NCI-H1930 (cell line): ENCODE measurements at places on chromosomes 16 and 17.
A peak's percentile ranks its signal among the peaks of the same experiment; 100 is the strongest.

GRCh38 chr17:71472809-71473789 lies 647.7 kb upstream of the SOX9 start:
- no peak for DNase-seq

- DNase-seq = no peak
Measured at GRCh38 chr16:83971165-83972130, 3.4 kb downstream of the NECAB2 start.

DNA sequence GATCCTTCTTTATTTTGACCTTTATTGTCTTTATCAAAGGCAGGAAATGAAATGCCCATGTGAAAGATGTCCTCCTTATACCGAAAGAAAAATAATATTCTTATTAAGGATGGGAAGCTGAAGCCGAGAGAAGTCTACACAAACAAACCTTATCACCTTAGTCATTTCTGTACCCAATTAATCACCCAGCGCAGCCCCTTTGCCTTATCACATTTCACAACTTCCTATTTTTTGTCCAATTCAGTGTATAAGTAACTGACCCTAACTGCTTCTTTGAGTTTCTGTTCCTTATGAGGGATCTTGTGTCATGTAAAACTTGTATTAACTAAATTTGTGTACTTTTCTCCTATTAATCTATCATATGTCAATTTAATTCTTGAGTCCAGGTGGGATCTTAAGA lies 16.4 kb upstream of the CCL23 start:
- DNase-seq = no peak

GRCh38 chr17:45227926-45228762 lies 6.5 kb downstream of the FMNL1 start:
- DNase-seq = no peak

GRCh38 chr17:62994931-62995330 lies 28.9 kb downstream of the TANC2 start:
- no peak for DNase-seq

- no peak for DNase-seq
Measured at GRCh38 chr16:83744441-83744981, 63.3 kb upstream of the HSBP1 start.

- DNase-seq = no peak
Measured at GRCh38 chr17:13702266-13702665, 100.5 kb upstream of the HS3ST3A1 start.

- DNase-seq = no peak
Measured at GRCh38 chr16:85054948-85055492, 27.4 kb downstream of the KIAA0513 start.

- DNase-seq = no peak
Measured at GRCh38 chr17:80604670-80605010, 60.0 kb downstream of the RPTOR start.

DNA sequence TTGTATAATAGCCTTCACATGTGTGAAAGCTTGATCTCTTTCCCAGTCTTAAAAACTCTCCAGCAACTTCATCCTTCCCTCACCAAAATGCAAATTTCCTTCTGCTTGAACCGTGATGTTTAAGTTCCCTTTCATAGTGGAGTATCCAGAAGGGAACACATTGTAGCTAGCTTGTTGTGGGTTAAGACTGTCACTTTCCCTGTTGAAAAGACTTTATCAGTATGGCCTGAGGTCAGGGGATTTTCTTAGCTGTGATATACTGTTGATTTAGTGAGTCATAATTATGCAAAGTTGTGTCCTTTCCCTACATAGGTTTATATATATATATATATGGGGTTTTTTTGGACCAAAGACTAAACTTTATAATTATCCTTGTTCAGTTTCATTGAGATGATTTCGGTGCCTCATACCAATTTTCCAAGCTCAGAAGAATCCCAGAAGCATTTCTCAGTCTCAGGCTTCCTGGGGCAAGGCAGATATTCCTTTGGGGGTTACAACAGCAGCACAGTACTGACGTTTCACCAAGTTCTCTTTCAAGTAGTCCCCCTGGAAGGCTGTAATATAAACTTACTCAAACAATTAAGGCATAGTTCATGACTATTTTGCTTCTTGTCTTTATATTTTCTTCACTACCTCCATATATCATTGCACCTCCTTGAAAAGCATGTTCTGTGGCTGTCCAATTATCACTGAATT lies 35.7 kb downstream of the ESRP2 start:
- no peak for DNase-seq

DNA sequence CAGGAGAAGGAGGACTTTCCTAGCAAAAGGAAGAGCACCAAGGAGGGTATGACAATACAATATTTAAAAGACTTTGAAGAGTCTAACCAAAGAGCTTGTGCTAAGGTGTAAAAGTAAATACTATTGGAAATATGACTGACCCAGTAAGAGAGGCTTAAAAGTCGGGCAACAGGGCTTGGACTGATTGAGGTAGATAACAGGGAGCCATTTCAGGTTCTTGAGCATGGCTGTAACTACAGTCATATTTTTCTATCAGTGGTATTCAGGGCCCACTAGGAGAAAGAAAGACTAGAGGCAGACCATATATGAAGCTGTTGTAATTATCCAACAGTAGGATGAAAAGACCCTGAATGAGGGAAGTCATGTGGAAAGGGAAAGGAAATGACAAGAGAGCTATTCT lies 62.3 kb downstream of the SMURF2 start:
- no peak for DNase-seq

DNA sequence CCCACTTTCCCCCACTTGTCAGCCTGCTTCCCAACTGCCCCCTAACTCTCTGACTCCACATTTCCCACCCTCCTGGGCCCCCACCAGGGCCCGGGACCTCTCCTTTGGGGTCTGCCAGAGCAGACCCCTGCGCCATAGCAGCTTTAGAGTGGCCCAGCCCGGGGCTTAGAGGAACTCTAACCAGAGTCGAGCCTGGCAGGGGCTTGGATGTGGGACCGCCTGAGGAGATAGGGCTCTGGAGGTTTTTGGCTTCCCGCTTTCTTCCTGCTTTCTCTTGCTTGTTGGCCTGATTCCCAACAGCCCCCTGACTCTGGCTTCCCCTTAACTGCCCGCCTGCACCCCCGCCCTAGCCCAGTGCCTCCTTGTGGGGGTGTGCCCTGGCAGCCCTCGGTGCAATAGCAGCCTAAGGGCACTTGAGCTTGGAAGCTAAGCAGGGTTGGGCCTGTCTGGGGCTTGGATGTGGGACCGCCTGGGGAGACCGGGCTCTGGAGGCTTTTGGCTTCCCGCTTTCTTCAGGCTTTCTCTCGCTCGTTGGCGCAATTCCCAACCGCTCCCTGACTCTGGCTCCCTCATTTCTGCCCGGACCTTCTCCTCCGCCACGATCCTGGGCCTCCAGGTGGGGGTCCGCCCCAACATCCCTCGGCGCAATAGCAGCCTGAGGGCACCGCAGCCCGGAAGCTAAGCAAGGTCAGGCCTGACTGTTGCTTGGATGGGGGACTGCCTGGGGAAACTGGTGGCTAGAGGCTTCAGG lies 2292.0 kb downstream of the TP53TG3F start:
- no peak for DNase-seq

DNA sequence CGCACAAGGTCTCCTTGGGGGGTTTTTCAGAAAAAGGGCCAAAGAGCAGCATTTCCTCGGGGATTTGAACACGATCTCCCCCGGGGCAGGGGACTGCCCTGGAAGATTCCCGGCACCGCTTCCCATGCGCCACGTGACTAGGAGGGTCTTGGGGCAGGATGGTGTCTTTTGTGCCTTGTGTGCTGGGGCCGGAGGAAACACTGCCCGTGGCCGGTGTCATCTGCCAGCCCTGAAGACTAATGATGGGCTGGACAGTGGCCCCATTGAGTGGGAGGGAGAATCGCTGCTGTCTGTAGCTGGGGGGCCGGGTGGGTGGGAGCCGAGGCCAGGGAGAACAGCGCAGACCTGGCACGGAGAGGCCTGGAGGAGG lies 315.1 kb downstream of the SEC14L1 start:
- DNase-seq = no peak

GRCh38 chr16:51550800-51551347 lies 399.8 kb upstream of the SALL1 start:
- DNase-seq = no peak

GRCh38 chr16:8199390-8199789 lies 390.9 kb downstream of the TMEM114 start:
- DNase-seq = no peak

GRCh38 chr16:27547134-27547533 lies 2.6 kb downstream of the GTF3C1 start:
- DNase-seq = no peak

GRCh38 chr16:75267631-75268264 lies 16.3 kb upstream of the BCAR1 start:
- no peak for DNase-seq

- no peak for DNase-seq
Measured at GRCh38 chr17:7824021-7824924, 9.7 kb upstream of the KDM6B start.

DNA sequence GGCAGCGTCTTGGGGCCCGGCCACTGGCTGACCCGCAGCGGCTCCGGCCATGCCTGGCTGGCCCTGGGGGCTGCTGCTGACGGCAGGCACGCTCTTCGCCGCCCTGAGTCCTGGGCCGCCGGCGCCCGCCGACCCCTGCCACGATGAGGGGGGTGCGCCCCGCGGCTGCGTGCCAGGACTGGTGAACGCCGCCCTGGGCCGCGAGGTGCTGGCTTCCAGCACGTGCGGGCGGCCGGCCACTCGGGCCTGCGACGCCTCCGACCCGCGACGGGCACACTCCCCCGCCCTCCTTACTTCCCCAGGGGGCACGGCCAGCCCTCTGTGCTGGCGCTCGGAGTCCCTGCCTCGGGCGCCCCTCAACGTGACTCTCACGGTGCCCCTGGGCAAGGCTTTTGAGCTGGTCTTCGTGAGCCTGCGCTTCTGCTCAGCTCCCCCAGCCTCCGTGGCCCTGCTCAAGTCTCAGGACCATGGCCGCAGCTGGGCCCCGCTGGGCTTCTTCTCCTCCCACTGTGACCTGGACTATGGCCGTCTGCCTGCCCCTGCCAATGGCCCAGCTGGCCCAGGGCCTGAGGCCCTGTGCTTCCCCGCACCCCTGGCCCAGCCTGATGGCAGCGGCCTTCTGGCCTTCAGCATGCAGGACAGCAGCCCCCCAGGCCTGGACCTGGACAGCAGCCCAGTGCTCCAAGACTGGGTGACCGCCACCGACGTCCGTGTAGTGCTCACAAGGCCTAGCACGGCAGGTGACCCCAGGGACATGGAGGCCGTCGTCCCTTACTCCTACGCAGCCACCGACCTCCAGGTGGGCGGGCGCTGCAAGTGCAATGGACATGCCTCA lies 773 bp downstream of the NTN3 start:
- no peak for DNase-seq

DNA sequence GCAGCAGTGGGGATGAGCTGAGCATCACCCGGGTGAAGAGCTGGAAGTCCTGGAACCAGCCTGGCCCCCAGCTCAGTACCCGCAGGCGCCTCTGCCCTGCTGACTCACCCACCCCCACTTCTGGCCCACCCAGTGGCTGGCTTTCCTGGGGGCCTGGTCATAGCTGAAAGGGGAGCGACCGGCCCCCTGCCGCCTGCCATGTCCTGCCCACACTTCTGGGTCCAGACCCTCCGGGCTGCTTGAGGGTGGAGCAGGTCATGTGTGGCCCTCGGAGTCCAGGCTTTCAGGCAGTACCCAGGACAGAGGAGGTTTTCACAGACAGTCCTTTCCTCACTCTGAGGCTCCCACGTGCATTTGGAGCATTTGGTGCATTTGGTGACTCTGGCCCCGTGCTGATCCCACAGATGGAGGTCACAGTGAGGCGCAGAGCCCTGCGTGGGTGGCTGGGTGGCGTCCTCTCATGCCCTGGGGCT lies 7.1 kb upstream of the PIEZO1 start:
- no peak for DNase-seq

- no peak for DNase-seq
Measured at GRCh38 chr17:60910415-60910814, 232.8 kb downstream of the BCAS3 start.

DNA sequence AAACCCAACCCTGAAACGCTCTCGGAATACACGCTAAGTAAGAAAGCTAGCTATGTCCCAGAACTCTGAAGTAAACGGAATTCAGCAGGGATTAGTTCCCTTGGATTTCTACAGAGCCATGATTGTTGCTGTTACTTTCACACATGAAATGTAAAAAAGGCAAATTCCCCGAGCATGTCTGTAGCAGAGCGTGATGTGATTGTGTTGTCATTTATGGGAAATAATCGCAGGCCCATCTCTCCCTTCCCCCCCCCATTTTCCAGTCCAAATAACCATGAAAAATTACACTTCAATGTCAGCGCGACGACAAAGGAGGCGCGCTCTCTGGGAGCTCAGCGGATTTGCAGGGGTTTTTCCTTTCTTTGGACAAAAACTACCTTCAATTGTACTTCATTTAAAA lies 209.0 kb downstream of the ZFHX3 start:
- DNase-seq = no peak

GRCh38 chr17:35731239-35731916 lies at the start of gene RASL10B:
Gene RASL10B, plus strand, starts transcription at chr17:35731639. Its CDS starts 3,546 bp downstream, at chr17:35735185.
- DNase-seq = peak; percentile 31

DNA sequence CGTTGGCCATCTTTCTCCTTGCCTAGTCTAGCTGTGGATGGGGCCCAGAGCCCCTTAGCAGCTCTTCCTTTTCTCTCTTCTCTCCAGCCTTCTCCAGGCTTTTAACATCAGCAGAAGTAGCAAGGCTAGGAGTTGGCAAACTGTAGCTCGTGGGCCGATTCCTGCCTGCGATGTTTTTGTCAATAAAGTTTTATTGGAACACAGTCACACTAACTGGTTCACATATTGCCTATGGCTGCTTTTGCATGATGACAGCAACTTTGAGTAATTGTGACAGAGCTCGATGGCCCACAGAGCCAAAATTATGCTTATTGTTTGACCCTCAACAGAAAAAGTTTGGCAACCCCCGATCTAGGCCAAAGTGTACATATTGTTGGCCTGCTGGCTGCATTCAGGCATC lies 199.9 kb downstream of the RBFOX1 start:
- no peak for DNase-seq

- DNase-seq = no peak
Measured at GRCh38 chr17:17089796-17090641, 47.8 kb downstream of the MPRIP start.

DNA sequence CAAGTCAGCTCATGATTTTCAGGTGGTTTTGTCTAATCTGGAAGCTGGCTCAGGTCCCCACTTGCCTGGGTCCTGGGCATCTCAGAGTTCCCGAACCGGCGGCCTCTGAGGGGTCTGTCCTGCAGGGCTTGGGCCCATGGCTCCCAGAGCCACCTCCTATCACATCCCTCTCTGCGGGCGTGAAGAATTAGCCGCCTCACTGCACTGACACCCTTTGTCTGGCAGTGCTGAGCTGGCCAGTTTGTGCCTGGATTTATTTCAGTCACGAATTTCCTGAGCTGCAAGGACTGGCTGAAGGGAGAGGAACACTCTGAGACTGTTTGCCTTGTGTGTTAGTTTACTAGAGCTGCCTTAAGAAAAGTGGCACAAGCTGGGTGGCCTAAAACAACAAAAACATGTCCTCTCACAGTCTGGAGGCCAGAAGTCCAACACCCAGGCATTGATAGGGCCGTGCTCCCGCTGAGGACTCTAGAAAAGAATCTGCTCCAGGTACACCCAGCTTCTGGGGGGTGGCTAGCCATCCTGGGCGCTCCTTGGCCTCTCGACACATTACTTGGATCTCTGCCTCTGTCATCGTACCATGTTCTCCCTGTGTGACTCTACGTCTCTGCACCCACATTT lies 217.5 kb upstream of the DYNLRB2 start:
- DNase-seq = no peak

GRCh38 chr16:72159386-72159785 lies 12.6 kb downstream of the PMFBP1 start:
- no peak for DNase-seq
